Cerebellar nuclear complex (tissue), 1 donor: ENCODE measurements at places on chromosomes 16 and 17.

GRCh38 chr17:9802294-9802693 lies 10.9 kb upstream of the DHRS7C start:
- no peak for DNase-seq

DNA sequence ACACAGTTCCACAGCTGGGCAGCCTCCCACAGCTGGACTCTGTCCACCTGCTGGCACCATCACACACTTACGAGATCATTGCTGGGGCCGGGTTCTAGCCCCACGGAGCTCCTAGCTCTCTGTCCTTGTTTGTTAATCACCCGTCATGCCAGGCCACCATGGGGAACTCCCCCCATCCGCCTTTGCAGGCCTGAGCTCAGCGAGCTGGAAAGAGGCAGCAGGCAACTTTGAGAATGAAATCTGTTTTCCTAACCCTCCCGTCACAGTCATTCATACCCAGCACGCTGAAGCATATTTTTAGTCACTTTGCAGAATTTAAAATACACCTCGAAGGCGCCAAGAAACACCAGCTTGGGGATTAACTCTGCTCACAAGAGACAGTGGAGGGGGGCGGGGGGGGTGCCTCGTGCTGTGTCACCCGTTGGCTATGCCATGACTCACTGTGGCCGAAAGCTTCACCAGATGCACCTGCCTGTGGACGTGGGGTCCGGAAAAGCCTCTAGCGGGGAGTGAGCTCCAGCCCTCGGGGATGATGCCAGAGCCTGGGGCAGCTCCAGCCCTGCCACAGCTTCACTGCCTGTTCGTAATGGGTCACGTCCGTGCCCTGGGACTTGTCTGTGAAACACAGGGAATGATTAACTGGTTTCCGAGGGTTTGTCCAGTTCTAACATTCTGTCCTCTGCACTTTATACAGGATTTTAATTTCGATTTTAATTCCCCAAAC lies 1.4 kb upstream of the SPNS2 start:
- DNase-seq = no peak

GRCh38 chr17:43467981-43468581 lies 15.7 kb upstream of the DHX8 start:
- DNase-seq = no peak

DNA sequence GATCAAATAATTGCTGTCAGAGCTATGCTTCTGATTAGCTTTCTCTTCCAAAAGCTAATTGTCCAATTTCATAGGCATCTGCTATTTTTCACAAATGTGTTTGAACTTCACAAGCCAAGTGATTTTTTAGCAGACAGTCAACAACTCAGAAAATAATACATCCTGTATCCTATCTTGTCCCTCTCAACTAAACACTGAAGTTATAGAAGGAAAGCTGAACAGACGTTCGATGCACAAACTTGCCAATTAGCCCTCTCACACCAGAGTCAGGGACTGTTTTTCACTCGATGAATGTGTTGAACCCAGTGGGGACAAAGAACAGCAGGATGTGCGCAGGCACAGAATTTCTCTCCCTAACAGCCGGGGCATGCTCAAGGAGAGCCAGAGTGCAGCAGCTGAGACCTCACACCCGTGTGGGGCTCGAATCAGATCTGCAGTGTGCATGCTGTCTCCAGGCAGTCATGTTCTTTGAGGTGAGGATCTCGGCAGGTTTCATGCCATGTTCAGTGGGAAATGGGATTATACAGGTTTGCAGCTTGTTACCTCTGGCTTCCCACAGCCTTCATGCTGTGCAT lies 246.7 kb upstream of the SDK2 start:
- no peak for DNase-seq

DNA sequence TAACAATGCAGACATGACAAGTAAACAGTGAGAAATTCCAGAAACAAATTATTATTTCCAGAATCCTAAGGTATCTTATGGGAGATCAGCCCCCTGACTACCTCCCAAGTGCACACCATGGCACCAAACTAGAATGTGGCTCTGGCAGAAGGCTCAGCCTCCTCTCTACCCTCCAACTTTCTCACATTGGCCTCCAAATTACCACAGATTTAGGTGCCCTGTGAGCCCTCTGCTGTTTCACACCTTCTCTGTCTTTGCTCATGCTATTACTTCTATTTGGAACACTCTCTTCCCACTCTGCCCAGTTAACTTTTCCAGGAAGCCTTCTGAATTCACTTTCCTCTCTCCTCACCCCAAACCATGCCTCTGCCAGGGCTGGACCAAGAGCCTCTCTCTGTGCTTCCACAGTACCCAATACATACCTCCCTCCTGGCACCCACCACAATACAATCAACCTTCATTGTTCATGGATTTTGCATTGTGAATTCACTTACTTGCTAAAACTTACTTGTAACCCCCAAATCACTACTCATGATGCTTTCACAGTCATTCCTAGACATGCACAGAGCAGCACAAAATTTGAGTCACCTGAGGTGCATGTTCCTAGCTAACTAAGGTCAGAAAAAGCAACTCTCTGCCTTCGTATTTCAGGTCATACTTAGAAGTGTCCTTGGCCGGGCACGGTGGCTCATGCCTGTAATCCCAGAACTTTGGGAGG lies 31.4 kb downstream of the SMG6 start:
- no peak for DNase-seq
